RWPE2 (cell line): ENCODE measurements at places on chromosomes 2 and 18.

DNA sequence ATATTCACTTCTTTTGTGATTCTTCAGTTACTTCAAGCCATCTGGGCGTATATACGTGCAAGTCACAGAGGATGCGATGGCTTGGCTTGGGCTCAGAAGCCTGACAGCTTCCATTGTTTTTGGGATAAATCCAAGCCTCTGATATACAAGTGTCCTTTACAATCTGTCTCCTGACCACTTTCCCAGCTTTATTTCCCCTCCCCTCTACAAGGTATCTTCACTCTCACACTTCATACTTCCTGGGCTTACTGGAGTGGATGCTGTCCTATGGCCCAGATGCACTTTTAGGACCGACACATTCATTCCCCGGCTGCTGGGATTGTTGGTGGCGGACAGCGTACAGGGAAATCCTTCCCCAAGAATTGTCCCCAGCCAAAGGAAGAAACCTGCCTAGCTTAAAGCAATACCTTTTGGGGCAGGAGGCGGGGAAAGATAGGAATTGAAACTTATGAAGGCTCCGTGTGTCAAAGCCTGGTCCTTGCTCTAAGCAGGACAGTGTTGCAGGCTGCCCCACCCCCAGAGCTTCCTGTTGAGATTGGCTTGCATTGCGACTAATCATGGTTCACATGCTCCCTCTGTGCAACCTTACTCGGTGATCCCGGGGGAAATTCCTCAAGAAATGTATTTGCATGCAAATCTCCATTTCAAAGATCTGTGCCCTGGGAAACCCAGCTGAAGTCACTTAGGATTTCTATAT, 802.9 kb upstream of the ID2 start:
- DNase-seq: no peak

DNA sequence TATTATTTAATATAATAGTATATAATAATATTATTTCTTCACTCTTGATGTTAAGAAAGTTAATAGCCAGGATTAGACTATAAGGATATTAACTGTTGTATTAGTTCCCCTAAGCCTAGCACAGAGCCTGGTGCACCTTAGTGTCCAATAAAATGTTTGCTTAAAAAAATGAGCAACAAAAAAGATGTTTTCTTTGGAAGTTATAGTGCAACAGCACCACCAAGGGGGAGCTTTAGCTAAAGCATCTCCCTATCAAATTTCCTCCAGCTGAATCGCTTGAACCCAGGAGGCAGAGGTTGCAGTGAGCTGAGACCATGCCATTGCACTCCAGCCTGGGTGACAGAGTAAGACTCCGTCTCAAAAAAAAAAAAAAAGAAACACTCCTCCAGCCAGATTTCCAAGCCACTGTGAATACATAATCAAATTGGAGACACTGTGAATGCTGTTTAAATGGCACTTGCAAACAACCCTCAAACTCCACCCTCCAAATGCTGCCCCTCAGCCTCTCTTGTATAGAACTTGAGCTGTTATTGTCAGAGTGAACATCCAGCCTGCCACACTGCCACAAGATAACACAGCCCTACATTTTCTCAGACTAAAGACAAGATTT, 221.9 kb downstream of the DYM start:
- no peak for DNase-seq

- DNase-seq: no peak
Observed at GRCh38 chr2:210003359-210003758, 921 bp downstream of the RPE start.

DNA sequence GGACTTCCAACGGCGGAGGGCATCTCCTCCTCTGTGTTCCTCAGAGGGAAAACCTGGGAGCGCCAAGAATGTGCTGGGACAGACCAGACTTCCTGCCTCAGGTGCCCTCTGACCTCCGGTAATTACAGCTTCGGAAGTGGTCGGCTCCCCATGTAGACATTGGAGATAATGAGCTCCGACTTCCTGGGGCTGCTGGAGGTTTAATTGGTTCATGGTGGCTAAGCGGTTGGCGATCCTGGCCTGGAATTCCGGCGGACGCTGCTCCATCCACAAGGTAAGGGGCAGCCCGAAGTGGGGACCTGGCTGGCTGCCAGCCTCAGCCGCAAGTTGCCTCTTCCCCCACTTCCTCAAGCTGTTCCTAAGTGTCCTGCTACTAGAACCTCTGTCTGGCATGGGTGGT, 83.2 kb upstream of the EPC2 start:
- DNase-seq: no peak

GRCh38 chr2:20674974-20675679, 8.2 kb downstream of the GDF7 start:
- no peak for DNase-seq

DNA sequence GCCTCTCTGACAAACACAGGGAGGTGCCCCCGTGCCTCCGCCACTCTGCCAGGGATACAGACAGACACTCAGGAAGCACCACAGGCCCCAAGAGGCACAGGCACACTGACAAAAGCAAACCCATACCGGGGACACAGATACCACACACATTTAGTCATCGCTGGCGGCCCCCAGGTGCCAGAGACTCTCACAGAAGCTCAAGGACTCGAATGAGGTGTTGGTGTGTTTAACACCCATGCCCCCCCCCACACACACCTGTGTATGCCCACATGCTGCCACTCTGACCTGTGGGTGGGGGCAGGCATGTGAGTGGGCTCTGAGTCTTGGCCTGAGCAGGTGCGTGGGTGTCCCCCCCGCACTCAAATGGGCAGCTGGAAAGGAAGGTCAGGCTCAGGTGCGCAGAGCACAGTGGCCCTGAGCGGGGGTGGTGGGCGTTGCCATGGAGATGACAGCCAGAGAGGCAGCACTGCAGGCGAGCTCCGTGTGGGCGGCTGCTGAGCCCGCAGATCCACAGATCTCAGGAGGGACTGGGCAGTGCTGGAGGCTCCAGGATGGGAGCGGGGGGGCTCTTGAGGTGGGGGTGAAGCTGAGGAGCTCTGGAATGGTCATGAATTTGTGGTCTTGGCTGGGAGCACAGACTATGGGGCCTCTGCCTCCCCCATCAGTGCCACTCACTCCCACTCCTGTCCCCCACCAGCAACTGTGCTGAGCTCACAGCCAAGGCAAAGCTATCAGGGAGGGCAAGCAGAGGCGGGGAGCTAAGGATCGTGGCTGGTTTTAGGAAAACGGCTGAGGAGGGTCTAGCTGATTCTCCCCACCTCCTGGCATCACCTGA, 73.9 kb upstream of the TAF1B start:
- no peak for DNase-seq

DNA sequence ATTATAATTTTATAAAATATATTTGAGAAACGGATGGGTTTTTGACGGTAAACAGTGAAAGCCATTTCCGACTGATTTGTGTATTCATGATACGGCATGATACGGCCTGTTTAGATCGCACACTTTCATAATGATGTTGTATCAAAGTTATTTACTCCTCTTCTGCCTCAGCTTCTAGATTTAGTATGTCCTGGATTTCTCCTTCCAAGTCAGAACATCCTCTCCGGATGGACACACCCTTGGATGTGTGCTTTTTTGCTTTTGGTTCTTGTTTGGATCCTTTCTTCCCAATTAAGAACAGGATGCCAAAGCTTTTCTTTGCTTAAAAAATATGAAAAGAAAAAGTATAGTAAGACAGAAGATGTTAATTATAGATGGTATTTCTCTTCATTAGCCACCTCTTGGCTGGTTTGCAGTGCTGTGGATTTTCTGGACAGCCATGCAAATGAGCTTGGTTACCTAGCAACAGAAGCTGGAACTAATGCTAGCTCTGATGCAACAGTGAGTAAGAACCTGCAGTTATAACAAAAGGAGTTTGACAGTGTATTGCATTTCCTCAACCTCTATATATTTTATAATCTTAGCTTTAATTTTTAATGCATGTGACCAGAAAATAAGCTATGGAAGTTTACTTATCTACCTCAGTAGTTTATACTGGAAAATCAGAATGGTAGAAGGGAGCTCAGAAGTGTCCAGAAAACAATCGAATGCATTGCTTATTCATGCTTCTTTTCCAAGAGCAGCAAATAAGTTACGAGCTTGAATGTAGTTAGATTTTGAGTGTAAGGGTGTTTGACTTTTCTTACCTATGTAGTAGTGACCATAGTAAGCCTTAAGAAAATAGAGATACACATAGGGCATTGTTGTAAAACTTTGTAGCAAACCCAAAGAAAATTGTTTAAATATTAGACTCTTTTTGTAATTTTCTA, 27.9 kb downstream of the RMND5A start:
- DNase-seq: no peak

GRCh38 chr2:218041302-218042168, 27.5 kb upstream of the RUFY4 start:
- no peak for DNase-seq

DNA sequence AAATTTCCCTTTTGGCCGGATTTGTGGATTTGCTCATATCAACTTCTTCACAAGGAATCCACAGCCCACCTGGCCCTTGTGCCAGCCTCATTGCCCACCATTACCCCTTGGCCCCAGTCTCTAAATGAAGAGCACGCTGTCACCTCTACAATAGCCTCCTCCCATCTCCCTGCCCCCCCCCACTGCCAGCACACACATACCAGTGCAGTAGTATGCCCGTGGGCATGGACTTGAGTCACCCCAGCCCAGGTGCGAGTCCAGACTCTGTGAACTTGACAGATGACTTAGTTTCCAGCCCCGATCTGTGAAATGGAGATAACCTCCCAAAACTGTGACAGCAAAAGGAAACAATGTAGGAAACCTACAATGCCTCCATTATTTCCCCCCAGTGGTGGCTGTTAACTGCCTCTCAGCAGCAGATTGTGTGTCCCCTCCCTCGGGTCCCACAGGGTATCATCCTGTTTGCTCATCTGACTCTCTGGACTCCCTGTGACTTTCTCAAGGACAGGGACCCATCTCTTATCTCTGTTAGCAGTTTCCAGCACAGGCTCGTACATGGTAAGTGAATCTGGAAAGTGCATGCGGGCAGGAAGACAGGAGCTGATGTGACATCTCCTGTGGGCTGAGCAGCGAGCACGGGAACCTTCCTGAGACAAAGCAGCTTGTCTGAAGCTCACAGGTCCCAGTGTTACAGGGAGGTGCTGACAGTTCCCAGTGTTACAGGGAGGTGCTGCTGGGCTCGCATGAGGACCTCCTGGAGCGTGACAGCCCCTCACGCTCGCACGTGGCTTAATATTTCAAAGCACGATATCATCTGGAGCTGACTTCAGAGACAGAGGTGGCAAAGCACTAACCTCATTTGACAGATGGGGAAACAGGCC, 4.2 kb upstream of the TMEM185B start:
- DNase-seq: no peak

DNA sequence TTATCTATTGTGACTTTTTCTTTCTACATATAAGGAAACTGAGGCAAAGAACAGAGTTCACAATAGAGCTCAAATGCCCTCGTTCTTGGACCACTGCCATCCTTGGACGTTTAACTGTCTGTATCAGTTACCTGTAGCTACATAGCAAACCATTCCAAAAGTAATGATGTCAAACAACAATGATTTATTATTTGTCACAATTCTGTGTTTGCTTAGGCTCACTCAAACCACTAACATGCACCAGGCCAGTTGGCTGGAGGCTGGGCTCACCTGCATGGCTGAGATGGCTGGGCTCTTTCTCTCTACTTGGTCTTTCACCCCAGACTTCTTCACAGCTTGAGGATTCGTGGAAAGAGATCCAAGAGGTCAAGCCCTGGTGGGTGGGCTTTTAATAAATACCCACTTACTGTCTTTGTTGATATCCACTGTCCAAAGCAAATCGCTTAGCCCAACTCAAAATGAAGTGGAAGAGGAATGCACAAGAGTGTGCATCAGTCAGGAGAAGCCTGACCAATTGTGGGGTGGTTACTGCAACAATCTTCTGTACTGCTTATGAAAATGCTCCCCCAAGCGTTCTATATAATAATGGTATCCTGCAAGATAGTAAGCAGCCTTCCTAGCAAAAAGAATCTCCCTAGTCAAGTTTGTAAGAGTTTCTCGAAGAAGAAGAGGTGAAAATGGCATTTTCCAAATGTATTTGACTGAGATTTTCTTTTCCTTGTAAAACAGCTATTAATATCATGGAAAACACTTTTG, 163.5 kb upstream of the NT5C1B start:
- DNase-seq: no peak

- DNase-seq: no peak
Observed at GRCh38 chr2:100699131-100699530, 120.8 kb upstream of the NPAS2 start.

DNA sequence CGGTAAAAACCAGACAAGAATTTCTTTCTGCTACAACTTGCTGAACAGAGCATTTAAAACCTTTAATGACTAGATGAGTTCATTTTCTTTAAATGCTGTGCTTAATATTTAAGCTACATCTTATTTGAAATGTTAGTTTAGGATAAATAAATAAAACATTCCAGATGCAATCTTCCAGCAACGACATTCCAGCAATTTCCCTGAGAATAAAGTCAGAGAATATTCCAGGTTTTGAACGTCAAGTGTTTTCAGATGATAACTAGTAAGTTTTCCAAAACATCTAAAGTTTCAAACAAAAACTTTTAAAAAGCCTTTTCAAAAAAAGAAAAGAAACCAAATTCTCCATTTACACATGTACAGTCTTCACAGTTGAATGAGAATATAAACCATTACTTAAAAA, 104.8 kb downstream of the PPP1R1C start:
- no peak for DNase-seq

- no peak for DNase-seq
Observed at GRCh38 chr2:66539452-66539851, 104.5 kb downstream of the MEIS1 start.

DNA sequence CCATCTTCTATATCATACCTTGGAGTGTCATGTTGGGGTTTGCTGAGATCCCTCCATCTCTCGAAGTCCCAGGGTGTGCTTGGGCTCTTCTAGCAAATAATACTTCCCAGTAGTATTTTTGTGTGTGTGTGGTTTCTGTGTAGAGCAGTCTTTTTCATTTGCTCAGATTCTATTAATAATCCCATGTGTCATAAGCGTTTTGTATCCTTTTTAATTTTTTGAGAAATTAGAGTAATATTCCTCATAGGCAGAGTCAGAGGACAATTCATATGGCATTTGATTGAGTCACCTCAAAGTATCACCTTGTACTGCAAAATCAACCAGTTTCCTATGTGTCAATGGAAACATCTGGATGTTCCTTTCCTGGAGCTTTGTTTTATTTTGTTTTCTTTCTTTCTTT, 37.4 kb upstream of the PPP1R1C start:
- DNase-seq: no peak

DNA sequence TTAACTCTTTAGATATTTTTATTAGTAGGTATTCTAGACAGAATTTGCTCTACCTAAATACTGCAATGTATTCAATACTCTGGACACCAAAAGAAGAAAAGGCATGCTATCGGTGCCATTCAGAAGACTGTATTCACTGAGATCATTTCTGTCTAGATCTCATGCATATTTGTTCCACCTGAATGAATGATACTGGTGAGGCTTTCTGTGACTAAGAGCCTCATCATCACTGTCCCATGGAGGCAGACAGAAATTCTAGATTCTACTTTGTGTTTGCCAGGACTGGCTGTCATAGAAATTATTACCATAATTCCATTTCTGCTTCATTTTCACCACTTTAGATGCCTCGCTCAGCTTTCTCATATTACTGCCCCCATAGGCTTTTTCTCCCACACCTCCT, 340.7 kb downstream of the MBD2 start:
- DNase-seq: no peak

DNA sequence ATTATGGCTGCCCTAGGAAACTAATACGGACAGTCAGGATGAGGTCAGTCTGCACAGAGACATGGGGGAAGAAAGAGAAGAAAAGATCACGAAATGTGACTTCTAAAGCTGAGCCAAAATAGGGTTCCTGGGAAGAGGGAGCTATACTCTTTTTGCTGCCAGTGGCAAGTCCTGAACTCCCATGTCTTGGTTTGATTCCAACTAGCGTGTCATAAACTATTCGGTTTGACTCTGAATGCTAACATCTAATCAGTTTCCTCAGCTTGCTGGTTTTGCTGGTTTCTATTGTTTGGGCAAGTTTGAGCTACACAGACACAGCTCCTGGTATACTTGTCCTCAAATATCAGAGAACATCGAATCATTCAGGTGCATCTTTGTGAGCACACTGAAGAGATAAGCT, 80.5 kb upstream of the CYP1B1 start:
- no peak for DNase-seq
